ENCODE measurements at places on chromosomes 12 and 14.
A peak's percentile ranks its signal among the peaks of the same experiment; 100 is the strongest.

DNA sequence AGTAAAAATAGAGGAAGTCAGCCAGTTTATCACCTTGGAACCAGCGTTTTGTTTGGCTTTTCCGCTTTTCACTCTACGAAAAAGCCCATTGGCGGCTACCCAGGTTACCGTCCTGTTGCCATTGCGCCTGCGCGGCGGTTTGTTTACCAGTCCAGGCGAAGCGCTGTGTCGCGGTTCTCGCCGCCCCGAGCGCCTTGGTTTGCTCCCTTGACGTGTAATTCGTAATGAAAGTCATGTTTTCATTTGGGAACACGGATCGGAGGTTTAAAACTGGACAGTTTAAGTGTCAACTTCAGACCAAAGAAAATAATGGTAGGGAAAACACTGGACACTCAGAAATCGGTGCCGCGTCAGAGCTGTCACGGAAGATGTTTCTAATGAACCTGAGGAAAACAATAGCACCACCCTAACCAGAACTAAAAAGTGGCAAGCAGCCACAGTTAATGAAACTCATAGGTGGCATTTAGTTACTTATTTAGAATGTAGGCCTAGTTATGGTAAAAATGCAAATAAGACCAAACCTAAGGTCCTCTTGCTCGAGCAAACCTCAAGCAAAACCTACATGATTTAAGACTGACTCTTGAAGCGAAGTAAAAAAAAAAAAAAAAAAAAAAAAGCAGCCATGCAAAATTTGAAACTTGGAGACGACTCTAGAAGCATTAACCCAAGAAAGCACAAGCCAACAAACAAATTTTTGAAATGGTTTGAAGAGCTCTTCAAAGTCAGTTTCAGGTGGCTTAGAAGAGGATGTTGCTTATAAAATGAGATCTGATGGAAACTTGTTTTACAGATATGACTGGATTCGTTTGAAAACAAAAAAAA is 790 bp upstream of the GPR19 start:
- DNase-seq, result peak; percentile 90

- DNase-seq, result no peak
Measured at GRCh38 chr14:92647797-92648279, 100.6 kb downstream of the LGMN start.

DNA sequence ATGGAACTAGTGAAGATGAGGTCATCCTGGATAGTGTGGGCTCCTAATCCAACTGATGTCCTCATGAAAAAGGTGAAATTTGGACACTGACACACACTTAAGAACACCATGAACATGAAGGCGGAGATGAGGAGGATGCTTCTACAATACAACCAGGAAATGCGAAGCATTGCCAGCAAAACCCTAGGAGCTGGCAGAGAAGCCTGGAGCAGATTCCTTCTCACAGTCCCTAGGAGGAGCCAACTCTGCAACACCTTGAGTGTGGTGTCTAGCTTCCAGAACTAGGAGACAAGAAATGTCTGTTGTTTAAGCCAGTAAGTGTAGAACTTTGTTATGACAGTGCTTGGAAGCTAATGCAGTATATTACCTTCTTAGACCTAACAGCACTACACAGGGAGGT is 191.9 kb upstream of the PWP1 start:
- no peak for DNase-seq

DNA sequence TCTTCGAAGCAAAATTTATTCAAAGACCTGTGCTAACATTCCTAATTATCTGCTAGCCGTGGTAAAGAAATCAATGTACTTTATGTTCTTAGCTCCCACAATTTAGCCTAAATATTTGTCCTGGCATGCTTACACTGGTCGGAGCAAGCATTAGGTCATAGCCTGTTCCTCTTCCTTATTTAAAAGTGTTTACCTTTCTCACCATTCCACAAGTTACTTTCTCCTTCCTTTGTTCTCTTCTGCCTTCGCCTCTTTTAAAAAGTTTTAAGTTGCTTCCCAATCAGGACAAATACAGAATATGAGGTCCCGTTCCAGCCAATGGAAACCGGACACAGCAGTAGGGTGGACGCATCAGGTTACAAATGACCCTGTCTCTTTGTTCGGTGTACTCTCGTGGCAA is 11.6 kb downstream of the CDK2AP1 start:
- no peak for DNase-seq

GRCh38 chr14:90454041-90455000 is 57.5 kb downstream of the CALM1 start:
- DNase-seq, result peak; percentile 5

GRCh38 chr12:131066207-131066885 is 112.6 kb downstream of the ADGRD1 start:
- DNase-seq, result no peak

- no peak for DNase-seq
Measured at GRCh38 chr14:33842299-33842698, 108.6 kb downstream of the EGLN3 start.
